Activated CD8-positive, alpha-beta memory T cell treated with anti-CD3 and anti-CD28 coated beads for 1 hour (primary cell): ENCODE measurements at places on chromosomes 6 and 20.

- DNase-seq: no peak
Measured at GRCh38 chr6:109153752-109154151, 58.4 kb downstream of the CEP57L1 start.

DNA sequence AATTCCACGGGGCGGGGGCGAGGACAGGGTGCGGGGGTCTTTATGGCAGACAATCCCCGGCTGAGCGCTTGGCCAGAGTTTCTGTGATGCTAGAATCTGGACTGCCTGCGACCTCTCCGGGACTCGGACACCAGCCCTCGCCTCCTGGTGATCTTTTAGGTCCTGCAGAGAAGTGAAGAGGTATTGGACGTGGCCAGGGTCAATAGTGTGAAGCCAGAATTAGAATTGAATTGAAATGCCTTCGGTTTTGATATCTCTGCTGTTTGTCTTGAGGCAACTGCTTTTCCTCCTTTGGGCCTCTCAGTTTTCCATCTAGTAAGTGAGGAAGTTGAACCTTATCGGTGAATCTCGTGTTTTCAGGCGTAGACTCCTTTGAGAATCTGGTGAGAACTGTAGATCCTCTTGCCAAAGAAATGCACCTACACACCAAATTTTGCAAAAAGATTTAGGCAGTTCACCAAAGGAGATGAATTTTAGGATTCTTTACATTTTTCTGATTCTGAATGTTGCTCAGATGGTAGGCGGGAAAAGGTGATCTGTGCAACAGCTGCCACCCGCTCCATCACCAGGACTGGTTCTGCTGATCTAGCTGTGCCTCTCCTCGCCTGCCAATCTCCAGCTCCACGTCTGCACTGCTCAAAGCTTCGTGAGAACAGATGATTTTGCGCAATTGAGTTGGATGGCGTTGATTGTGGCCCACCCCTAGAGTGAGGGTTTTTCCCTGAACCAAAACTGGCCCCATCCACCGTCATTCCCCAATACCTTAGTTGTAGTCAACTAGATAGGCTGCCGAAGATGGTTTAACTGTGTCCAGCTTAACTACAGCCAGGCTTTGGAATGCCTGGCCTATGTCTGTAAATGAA, 837 bp upstream of the OSER1 start:
- DNase-seq: no peak

DNA sequence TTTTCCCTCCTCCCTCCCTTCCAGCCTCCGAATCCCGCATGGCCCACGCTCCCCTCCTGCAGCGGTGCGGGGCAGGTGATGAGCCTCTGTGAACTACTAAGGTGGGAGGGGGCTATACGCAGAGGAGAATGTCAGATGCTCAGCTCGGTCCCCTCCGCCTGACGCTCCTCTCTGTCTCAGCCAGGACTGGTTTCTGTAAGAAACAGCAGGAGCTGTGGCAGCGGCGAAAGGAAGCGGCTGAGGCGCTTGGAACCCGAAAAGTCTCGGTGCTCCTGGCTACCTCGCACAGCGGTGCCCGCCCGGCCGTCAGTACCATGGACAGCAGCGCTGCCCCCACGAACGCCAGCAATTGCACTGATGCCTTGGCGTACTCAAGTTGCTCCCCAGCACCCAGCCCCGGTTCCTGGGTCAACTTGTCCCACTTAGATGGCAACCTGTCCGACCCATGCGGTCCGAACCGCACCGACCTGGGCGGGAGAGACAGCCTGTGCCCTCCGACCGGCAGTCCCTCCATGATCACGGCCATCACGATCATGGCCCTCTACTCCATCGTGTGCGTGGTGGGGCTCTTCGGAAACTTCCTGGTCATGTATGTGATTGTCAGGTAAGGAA, at the start of gene OPRM1:
TSS of gene OPRM1 (plus strand) at position 10 of the 612 bp plus-strand sequence. CDS start at position 315, 305 bp downstream.
- DNase-seq: no peak

DNA sequence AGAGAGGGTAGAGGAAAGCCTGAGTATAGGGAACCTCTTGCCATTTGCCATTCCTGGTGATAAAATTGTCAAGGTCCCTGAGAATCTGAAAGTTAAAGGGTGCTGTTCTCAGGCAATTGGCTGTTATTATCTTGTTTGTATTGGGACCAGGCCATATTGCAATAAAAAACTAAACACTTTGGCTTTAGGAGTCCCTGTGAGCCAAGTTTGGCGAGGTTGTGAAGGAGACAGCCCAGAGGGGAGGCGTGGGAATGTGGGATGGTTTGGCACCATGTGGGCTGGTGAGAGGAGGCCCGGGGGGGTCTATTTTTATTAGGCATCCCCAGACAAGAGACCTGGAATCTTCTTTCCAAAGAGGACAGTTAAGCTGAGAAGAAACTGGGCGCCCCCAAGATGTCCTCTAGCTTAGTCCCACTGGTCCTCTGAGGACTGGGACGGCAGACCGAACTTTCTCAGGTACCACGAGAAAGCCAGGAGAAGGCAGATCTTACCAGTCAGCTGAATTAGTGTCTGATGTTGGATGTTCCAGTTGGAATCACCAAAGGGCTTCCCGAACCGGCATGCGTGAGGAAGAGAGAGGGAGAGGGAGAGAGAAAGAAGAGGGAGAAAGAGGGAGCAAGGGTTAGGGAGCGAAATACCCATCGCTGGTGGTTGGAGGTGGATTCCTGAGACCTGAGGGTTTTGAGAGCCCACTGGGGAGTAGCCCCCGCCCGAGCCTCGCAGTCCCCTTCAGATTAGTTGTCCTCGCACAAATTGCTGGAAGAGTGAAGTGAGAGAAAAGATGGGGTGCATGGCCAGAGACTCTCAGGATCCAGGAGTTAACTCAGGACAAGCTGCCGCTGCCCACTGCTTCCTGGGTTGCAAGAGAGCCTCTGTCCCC, 24.4 kb downstream of the DYNLT1 start:
- no peak for DNase-seq

DNA sequence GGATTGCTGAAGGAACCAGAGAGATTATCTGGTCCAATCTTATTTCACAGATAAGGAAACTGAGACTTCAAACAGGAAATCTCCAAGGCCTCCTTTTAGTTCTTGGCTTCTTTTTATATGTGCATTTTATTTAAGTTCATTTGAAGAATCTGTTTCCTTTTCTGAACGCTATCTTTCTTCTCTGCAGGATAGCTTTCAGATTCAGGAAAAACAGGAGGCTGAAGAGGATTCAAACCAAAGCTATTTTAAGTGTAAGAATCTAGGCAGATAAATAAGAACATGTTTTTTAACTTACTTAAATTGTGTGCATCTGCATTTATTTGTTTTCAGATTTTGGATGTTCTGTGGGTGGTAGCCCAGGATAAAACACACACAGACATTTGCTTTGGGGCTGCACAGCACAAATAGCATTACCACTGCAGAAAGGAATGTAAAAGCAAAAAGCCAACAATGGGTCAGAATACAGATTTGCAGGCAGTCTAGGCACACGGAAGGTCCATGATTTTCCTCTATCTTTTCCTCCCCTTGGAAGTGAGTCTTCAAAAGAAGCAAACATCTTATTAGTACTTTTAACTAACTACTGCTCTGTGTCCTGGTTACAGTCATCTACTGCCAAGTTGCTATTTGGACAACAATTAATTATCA, 188.8 kb upstream of the TBX18 start:
- DNase-seq: no peak

DNA sequence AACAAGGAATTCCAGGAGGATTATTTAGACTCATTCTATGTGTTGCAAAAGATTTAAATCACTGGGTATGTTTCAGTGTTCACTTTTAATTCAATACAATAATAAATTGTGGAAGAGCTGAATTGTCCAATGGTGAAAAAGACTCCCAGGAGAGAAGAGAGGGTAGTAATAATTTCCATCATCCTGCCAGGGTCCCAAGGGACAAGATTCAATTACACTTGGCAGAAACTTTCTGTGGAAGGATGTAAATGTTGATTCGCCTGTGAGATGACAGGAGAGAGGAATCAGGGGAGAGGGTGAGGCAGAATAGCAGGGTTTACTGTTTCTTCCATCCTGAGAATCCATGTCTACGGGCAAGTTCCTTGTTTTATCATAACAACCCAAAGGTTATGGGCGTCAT, 342.7 kb downstream of the ESR1 start:
- no peak for DNase-seq

DNA sequence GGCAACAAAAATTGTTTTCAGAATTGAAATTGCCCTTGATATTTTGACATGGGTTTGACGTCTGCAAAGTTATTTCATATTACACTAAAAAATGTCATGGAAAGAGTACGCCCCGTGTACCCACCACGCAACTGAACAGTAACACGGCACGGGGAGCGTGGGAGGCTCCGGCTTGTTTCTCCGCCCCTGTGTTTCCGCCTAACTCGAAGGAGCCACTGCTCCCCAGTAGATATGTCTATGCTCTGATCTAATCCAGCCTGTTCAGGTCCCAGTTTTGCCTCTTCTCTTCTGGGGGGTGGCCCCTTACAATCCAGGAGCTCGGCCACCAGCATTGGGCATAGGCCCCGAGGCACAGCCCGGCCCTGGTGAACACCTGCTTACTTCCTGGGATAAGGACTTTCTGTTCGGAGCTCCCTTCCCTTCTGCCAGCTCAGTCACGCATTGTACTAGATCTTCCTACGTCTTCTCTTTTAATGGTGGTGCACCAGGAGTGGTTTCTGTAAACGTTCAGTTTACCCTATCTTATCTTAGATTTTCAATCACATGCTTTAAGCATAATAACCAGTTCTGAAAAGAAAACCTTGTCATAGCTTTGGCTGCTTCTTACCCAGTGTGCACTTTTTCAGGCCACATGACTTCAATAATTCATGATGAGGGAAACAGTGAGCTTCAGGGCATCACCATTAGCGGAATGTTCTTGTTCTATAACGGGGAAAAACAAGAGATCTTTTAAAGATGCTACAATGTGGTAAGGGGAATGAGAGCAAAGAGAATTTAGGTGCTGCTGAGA, 43.9 kb upstream of the EXOC2 start:
- no peak for DNase-seq

DNA sequence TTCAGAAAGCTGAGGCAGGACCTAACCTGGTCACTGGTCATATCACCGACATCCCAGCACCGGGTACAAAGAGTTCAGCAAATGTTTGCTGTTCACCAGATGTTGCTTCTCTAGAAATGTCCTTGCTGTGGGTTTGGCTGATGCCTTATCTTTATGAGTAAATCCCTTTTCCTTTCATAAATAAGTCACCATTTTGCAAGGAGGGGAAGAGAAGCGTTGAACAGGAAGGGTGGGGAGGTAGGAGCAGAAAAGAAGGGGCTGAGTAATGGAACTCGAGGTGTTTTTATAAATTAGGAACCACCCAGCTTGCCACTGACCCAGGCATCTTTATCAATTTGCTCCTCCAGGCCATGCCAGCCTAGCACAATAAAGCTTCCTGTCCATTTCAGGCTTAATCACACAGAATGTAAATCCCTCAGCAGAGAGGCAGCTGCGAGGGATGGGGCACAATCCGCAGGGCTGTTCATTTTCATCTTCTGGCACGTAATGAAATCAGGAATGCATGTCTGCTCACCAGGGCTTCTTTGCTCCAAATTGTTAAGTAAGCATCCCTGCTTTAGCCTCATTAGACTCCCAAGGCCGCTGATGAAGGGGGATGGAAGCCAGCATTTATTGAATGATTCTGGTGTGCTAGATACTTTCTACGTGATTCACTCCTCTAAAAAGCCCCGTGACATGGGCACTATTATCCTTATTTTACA, 371.9 kb upstream of the CHD6 start:
- DNase-seq: no peak

GRCh38 chr6:12592634-12593033, 123.9 kb upstream of the PHACTR1 start:
- no peak for DNase-seq

GRCh38 chr6:170145272-170145592, 145.6 kb downstream of the DLL1 start:
- DNase-seq: no peak

DNA sequence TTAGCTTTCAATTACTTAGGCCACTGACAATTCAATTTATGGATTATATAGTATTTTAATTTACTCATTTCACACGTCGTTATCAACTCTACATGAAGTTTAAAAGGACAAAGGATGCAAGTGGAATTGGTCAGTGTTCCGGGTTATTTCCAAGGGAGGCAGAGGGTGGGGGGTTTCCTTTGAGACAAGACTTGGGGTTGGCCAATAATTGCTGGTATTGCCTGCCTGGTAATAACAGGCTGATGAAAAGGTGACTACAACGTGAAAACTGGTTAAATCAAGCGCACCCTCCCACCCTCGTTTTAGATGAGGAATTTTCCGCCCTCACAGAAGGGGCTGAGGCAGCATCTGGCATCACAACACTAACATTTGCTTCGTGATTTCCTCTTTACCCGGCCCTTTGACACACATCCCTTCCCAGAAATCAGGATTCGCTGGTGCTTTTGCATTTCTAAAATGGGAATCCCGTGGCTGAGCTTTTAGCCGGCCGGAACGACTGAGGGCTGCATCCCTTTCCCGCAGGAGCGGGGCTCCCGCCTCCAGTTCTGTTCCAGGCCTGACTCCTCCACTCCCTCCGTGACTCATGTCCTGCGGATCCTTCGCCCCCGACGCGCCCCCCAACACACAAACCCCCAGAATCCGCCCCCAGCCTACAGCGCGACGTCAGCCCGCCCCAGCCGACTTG, 999 bp upstream of the PIM1 start:
- DNase-seq: no peak

DNA sequence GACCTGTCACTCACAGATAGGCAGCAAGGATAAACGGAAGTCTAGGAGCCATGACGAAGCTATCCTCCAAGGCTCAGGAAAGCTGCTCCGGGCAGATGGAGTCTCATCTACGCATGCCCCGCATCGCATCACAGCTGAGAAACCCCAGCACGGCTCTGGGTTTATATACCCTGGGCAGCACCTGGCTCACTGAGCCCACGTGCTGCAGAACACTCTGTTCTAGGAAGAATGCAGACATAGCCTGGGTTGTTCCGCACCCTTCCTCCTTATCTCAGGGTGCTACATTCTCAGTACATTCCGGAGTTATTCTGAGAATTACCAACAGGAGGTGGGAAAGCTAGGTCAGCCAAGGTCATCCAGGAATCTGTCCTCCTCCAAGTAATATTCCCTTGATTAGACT, 260.4 kb downstream of the CBLN4 start:
- no peak for DNase-seq

GRCh38 chr6:17910189-17910588, 77.2 kb downstream of the KIF13A start:
- DNase-seq: no peak

GRCh38 chr6:87210979-87211378, 55.6 kb downstream of the ZNF292 start:
- no peak for DNase-seq

GRCh38 chr6:169112483-169113320, 140.9 kb downstream of the THBS2 start:
- no peak for DNase-seq

DNA sequence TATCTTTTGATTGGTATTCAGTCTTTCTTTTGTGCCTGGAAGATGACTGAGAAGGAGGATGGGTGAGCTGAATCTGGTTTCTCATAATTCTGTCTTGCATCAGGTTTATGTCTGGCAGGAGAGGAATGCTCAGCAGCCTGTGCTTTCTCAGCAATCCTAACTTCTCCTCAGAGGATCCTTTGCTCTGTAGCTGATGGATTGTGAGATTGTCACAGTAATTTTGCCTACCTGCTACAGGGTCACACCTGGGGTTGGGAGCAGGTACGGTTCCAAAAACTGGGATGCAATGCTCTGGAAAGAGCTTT, 2.1 kb upstream of the HS3ST5 start:
- DNase-seq: no peak

GRCh38 chr6:41467061-41467460, 79.1 kb upstream of the FOXP4 start:
- no peak for DNase-seq

- no peak for DNase-seq
Measured at GRCh38 chr6:25655723-25656122, 3.7 kb downstream of the SCGN start.
